ENCODE measurements at places on chromosomes 3 and 15. TPM values are rescaled to one million over a fixed set of nuclear protein-coding genes. Genes with fewer than 3 reads are reported as not detected.

DNA sequence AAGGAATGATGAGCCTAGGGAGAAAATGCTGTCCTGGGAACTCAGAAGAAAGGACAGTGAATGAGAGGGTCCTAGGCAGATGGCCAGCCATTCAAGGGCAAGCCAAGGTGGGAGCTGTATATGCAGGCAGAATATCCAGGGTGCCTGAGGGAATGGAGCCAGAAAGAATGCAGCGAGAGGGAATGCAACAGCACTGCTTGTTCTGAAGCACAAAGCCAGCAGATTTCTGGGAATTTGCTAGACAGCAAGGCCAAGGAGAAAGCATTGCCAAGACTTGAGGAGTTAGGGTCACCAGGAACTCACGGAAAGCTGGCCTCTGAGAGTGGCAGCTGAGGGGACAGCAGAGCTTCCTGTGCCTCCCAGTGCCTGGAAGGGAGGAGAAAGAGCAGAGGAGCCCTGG, 200.6 kb downstream of the MYRIP start:
- no peak for ATAC-seq

DNA sequence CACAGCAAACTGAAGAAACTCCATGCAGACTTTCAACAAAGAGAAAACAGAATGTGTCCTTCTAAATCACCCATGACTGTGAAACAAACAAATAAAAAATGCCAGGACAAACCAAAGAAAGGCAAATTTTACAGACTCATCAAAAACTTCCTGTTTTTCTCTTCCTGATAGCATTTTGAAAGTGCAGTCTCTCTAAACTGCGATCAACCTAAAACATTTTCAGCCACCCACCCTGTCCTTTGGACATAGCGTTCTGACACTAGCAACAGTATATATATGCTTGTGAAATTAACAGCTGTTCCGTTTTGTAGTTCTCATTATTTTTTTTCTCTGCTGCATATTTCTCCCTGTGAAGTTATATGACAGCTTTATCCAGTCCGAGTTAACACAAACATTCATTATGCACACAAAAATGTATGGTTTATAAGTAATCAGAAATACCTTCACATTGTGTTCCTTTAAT, 151.7 kb downstream of the FBN1 start:
- no peak for ATAC-seq

DNA sequence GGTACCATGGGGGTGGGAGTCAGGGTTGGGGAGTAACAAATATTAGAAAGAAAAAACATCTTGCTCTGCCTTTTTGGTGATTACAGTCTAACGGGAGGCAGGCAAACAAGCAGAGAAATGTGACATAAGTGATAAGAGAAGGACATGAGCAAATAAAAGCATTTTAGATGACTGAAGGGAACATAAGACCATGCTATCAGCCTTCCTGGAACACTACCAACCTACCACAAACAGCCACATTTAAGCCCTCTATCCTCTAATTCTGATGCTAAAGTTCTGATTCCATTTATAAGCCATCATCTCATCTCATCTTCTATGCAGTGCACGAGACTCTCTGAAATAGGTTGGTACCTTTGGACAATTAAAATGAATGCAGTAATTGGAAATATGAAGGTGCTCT, 243.4 kb upstream of the P2RY1 start:
- ATAC-seq, result no peak

DNA sequence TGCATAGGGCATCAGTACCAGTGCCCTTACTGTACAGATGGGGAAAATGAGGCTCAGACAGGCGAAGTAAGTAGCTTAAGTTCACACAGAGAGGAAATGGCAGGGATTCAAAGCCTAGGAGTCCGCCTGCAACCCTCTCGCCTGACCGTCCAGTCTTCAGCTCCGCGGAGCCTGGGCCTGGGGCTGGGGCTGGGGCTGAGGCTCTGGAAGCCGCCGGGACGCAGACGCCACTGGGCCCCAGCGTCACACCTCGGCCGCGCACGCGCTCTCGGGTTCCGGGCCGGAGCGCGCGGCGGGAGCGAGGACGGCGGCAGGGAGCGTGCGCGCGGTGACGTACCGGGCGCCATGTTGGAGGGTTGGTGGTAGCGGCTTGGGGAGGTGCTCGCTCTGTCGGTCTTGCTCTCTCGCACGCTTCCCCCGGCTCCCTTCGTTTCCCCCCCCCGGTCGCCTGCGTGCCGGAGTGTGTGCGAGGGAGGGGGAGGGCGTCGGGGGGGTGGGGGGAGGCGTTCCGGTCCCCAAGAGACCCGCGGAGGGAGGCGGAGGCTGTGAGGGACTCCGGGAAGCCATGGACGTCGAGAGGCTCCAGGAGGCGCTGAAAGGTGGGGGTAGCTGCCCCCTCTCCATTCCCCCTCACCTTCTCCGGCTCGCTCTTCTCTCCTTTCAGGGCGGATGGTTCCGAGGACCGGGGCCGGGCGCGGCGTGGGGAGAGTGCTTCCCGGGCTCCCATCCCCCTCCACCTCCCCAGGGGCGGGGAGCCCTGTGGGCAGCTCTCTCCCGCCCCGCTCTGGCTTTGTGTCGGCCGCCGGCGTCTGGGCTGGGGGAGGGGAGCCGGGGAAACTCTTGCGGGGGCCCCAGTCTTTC, at the start of gene PPP4R2:
PPP4R2 (plus strand) TSS at position 339 of the 861 bp plus-strand sequence; CDS start at position 566, 227 bp downstream.
- peak; percentile 99 for ATAC-seq

DNA sequence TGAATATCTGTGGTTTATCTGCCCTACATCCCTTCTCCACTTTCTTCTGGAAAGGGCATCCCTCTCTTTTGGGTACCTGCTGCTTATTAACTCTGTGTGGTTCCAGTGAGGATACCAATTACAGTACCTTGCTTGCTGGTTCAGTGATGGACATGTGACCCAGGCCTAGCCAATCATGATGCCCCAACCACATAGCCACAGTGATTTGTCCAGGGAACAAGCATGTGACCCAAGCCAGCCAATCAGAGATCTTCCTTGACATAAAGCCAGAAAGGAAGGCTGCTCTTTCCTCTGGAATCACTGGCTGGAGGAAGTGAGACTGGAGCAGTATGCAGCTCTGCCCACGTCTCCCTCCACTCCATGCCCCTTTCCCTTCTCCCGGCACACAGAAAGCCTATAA, 10.9 kb upstream of the TMEM158 start:
- no peak for ATAC-seq

GRCh38 chr3:99957151-99957796, 139.6 kb downstream of the CMSS1 start:
- no peak for ATAC-seq

Gene JMJD7
- 35.4 TPM for total RNA-seq

GRCh38 chr15:93974804-93975481, 256.4 kb upstream of the MCTP2 start:
- peak; percentile 61 for ATAC-seq

Gene ACTC1
- 0.92 TPM for total RNA-seq

- no peak for ATAC-seq
Measured at GRCh38 chr3:152213938-152214337, 54.8 kb upstream of the MBNL1 start.

GRCh38 chr3:53794597-53794996, 51.6 kb downstream of the CHDH start:
- peak; percentile 49 for ATAC-seq

Gene GTF2A2
- 61.5 TPM for total RNA-seq

DNA sequence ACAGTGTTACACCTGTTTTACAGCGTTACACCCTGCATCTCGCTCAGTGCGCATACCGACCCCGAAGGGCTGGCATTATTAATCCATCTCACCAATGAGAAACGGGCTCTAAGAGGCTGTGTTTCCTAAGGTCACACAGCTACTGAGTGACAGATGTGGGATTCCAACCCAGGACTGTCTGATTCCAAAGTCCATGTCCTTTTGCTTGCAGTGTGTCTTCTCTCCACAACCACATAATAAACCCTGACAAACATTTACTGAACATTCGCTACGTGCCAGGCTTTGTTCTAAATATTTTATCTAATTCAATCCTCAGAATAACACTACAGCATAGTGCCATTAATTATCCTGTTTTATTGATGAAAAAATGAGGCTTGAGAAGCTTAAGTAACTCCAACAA, 79.1 kb downstream of the RAB11A start:
- no peak for ATAC-seq
